ENCODE measurements at places on chromosomes 5 and 9.

GRCh38 chr5:13708432-13708831 is 236.1 kb downstream of the DNAH5 start:
- DNase-seq = no peak

- DNase-seq = peak; percentile 78
Observed at GRCh38 chr9:69223605-69224004, 49.5 kb downstream of the TJP2 start.

GRCh38 chr9:77977210-77977611 is 54.4 kb downstream of the GNAQ start:
- peak; percentile 96 for DNase-seq

DNA sequence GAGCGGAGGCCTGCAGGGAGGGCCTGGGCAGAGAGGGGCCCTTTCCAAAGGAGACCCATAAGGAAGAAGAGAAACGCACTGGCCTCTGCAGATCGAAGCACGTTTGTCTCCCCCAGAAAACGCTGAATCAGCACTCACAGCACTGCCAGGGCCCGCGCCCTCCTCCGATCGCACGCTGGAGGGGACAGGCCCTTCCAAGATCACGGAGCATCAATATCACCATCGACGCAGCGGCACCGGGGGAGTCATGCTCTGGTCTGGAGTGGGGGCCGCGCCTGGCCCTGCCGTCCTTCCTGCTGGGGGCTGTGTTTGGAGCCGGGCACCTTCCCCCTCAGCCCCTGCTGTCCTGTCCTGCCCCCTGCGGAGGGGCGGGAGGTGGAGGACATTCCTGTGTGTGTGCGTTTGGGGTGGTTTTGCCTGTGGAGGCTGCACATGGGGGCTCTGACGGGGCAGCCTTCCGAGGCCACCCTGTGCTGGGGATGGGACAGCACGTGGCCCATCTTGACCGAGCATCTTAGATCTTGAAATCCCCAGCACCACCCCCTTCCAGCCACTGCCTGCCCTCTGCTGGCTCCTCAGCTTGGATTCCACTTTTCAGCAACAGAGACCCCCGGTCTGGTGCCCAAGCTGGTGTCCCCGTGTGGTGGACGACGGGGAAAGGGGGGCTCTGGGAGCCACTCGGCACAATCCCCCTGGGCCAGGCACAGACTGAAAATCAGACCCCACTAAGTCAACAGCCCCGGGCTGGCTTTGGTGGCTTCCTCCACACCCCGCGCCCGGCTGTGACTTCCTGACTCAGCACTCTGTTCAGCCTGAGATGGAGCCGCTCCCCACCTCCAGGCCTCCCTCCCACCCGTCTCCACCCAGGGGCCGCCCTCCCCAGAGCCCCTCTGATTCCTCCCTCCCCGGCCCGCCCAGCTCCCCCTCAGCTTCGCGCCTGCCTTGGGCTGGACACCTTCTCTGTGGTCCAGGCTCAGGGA is 8.3 kb downstream of the TMEM250 start:
- DNase-seq = no peak

DNA sequence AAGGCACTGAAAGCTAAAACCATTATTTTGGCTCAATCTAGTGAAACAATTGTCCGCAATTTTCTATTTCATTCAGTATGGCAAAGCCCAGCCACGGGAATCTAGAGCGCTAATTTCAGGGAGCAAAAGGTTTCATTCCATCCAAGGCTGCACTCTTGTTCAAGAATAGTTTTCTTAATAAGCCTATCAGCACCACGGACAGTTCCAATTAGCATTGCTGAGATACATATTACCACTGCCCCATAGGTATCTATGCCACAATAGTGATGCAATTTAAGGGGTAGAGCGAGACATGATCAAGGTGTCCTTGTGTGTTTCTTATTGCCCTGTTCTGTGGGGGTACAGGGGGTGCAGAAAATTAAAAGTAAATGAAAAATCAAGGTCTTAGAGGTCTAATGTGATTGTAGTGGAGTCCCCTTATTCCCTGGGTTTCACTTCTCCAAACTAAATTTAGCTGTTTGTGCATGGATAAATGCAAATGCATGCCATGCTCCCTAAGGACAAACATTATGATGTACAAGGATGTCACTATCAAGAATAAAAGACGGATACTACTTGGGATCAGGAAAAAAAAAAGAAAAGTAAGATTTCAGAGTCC is 45.5 kb downstream of the SPOCK1 start:
- no peak for DNase-seq

DNA sequence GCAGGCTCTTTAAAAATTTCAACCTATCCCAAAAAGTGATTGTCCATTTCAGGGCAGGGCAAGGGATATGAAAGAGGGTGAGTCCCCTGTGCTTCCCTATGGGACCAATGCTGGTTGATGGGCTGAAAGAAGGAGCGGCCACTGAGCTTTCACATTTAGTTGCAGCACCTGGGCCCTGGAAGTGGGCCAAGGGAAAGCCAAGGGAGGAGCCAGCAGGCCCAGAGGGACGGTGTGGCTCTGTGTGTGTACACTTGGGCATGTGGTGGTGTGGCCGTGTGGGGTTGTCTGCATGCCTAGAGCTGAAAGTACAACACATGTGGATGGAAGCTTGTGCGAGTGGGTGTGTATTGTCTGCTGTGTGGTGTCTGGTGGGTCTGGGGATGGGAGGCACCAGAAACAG is 14.0 kb upstream of the PSMD5 start:
- no peak for DNase-seq

GRCh38 chr5:32767948-32768467 is 56.9 kb downstream of the NPR3 start:
- no peak for DNase-seq

GRCh38 chr5:126490167-126490940 is 67.1 kb downstream of the GRAMD2B start:
- DNase-seq = no peak

- DNase-seq = no peak
Observed at GRCh38 chr9:8871796-8872445, 1072.3 kb upstream of the DMAC1 start.

DNA sequence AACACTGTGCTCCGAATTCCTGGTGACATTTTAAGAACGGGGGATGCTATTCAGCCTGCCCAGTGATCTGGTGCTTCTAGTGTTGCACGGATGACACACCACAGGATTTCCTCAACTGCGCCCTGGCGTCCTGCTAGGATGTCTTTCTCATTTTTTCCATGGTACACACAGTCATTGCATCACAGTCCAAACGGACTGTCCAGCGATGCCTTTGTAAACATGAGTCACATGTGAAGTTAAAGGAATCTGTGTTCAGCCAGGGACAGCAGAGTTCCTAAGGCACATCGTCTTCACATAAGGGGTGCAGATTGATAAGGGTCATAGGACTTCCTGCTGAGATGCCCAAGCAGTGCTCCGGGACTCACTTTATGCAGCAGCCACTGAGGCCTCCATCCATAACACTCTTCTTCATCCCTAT is 9.3 kb upstream of the PTPN3 start:
- no peak for DNase-seq

GRCh38 chr9:79256691-79257213 is 315.0 kb upstream of the TLE4 start:
- DNase-seq = no peak

GRCh38 chr9:105342147-105342505 is 97.7 kb downstream of the SLC44A1 start:
- no peak for DNase-seq

DNA sequence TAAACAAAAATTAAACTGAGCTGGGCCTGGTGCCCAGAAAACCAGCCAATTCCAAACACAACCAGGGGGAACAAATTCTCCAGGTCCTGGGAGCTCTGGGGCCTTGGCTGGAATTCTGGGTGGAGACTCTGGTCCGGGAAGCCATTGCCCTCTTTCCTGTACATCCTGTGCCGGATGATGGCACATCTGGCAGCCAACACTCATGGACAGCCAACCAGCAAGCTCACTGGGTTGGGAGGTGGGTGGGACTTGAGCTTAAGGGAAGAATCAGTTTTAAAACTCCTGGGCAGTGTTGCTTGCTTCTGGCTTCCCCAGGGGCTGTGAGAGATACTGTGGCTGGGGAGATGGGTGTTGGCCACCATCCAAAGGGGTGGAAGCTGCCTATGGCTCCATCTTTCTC is 56.1 kb downstream of the PCDH1 start:
- DNase-seq = no peak
